ENCODE measurements at places on chromosomes 5 and 9.

DNA sequence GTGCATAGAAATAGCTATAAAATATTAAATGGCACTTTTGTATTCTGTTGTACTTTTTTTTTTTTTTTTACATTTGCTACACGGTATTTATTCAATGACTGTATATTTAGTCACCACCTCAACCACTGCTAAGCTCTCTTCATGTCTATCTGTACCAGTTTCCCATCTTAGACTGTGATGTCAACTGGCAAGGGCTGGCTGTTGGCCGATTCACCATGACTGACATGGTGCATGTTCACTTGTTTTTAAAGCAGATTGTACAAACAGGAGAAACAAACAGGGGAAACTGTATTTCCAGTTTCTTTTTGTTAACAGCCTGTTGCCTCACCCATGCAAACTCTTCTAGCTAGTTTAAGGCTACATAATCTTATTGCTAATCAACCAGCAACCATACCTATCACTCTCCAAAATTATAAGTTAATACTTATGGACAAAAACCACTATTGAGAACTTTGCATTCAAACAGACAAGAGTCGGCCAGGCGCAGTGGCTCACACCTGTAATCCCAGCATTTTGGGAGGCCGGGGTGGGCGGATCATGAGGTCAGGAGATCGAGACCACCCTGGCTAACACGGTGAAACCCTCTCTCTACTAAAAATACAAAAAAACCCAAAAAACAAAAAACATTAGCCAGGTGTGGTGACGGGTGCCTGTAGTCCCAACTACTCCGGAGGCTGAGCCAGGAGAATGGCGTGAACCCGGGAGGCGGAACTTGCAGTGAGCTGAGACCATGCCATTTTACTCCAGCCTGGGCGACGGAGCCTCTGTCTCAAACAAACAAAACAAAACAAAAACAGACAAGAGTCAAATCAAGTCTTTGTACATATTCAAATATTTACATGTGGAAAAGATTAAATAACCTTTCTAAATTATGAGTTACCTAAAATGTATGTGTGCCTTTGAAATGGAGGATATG lies 13.2 kb downstream of the ZFAND5 start:
- DNase-seq, result peak; percentile 59

GRCh38 chr9:911005-911404 lies 65.5 kb upstream of the DMRT3 start:
- DNase-seq, result no peak

DNA sequence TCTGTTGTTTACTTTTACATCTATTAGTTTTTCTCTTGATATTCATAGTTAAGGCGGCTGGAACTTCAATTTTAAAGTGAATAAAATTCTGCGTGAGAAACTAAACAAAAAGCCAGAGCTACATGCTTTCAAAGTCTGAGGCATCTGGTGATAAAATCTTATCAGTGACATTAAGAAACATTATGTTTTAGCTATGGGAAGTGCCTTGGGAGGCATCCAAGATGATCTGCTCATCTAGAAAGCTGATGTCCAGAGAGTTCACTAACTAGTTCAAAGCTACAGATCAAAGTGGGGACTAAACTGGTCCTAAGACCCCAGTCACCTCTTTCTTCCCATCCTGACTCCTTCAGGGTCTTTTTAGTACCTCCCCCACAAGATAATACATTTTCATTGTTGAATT lies 37.2 kb downstream of the MRPS27 start:
- no peak for DNase-seq

GRCh38 chr5:93454896-93455295 lies 126.1 kb downstream of the NR2F1-AS1 start:
- no peak for DNase-seq

- no peak for DNase-seq
Measured at GRCh38 chr9:95370064-95370463, 52.6 kb upstream of the FANCC start.

DNA sequence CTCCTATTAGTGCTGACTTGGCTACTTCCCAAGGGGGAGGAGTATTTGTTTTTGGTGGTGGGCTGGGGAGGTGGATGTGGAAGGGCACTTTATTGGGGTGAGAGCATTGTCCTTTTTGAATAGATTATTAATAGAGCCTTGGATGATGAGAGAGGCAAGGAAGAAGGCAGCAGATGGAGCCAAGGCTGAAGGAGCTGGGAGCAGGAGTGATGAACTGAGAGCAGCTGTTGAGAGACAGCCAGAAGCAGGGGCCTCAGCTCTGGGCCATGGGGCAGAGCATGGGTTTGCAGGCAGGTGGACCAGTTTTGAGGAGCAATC lies 29.6 kb downstream of the RGS3 start:
- DNase-seq, result no peak

DNA sequence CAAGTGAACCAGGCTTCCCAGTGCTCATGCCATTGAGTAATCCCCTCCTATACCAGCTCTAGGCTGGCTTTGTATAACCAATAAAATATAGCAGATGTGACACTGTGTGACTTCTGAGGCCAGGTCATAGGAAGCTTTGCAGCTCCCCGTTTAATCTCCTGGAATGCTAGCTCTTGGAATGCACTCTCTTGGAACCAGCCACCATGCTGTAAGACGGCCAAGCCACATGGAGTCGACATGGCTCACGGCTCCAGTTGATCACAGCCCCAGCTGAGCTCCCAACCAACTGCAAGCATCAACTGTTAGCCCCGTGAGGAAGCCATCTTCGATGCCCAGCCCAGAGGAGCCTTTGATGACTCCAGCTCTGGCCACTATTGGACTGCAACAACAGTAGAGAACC lies 74.5 kb downstream of the SH3TC2 start:
- no peak for DNase-seq

- no peak for DNase-seq
Measured at GRCh38 chr5:118461436-118461835, 526.9 kb downstream of the DTWD2 start.

DNA sequence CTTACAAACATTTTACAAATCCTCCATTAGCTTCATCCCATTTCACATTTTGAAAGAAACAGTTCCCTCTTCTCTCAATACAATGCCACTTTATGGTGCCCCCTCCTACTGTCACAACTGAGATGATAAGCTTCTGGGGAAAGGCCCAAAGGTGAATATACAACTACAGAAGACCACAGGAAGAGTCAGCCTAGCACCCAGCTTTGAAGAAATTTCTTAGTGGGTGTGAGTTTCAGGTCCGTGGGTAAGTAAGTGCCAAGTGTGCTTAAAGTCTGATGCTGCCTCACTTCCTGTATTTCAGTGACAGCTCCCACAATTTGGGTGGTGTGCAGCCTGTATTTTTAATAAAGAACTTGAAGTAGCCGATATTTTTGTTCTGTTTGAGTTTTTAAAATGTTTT lies 68.1 kb downstream of the ARHGEF28 start:
- no peak for DNase-seq

- no peak for DNase-seq
Measured at GRCh38 chr9:111601237-111602018, 2.0 kb upstream of the PTGR1 start.

DNA sequence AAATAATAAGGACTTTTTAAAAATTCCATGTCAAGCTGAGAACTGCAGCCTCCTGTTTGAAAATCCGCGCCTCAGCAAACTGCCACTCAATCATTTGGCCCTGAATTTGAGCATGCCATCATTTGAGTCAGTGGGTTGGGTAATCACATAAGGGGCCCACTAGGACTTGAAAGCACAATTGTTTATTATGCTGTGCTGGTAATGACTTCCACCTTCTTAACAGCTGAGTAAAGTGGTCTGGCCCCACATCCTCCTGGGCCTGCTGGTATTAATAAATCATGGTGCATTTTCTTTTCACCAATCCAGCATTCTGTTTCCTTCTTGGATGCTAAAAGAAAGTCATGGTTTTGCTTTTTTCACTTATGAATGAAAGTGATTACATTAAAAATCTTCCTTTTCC lies 103.0 kb upstream of the CTSL start:
- no peak for DNase-seq

DNA sequence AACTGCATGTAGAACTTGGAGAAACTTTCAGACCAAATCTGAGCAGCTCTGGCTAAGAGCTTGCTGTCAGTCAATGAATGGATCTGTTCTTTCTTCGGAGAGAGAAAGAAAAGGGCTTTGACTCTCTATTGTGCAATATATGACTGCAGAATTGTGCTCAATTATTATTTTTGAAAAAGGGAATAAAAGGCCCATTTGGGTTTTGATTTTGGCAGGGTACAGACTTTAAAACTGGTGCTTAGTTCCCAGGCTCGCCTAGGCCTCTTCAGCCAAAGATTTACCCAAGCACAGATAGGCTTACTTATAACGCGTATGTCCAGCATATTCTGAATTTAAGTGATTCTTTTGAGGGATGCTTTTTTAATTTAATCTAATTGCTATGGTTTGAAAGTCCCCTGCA lies 59.3 kb downstream of the RETREG1 start:
- no peak for DNase-seq

DNA sequence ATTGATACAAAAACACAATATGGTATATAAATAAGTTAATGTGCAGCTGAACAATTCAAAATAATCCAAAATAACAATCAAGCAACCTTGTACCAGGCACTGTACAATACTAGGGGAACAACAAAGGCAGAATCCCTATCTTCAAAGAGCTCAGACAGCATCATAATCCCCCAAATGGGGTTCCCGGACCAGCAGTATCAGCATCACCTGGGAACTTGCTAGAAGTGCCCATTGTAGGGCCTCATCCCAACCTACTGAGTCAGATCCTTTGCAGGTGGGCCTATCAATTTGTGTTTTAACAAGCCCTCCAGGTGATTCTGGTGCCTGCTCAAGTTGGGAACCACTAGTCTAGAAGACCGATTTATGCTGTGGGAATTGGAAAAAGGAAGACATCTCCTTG lies 27.1 kb downstream of the SLIT3 start:
- DNase-seq, result no peak

DNA sequence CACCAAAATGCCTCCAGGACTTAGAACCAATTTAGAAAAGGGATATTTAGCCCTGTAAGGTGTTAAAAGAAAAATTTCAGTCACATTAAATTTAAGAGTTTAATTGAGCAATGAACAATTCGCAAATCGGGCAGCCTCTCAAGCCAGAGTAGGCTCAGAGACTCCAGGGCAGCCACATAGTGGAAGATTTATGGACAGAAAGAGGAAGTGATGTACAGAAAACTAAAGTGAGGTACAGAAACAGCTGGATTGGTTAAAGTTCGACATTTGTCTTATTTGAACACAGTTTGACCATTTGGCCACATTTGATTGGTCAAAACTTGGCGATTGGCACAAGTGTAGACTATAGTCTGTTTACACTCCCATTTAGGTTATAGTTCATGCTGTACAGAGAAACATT lies 525.9 kb upstream of the ZNF608 start:
- DNase-seq, result no peak

DNA sequence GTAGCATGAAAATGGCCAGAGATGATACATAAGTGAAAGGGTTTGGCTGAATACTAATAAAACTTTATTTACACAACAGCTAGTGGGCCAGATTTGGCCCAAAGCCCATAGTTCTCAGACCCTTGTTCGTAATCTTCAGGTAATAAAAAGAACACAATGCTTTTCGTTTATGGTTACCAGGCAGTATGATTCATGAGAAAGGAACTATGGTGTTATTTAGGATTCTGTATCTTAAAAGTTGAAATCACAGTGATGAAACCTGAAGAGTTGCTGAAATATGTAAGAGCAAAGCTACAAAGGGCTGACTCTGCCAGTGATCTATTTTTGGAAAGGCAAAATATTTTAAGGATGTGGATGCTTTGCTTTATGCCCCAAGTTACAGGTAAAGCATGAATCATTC lies 192.7 kb downstream of the SMC2 start:
- no peak for DNase-seq

DNA sequence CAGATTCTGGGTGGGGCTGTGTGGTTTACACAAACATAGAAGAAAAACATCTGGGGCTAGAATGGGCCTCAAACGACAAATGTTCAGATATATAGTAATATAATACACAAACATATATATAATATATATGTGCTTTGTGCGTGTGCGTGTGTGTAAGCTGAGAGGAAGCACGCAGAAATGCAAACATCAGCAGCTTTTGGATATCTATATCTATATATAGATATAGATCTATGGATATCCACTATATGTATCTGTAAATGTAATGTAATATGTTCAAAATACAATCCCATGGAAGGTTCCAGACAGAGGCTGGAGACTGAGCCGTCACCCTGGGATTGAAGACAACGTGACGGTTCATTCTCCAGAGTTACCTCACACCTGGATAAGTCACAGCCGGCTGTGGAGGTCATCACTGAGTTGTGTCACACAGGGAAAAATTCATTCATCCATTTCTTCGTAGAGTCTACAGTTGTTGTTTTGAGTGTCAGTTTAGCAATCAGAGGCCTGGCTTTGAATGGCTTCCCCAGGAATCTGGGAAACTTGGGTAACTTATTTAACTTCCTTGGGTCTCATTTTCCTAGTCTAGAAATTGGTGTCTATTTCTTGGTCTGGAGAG lies 123.0 kb upstream of the CPEB4 start:
- no peak for DNase-seq

DNA sequence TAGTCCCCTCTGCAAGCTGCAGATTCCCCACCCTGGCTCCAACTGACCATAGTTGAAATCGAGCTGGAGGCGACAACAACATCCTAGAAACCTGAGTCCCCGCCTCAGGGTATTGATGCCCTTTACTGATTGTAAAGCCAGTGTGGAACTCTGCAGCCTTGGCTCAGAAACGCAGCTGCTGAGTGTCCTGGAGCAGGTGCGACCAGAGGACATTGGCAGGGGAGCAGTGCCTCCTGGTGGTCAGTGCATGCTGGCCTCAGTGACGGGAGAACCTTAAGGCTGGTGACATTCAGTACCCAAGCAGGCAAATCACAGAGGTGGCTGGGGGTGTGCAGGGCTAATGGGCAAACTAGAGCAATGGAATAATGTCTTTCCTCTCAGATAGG lies 20.4 kb upstream of the ZNF354B start:
- peak; percentile 53 for DNase-seq

DNA sequence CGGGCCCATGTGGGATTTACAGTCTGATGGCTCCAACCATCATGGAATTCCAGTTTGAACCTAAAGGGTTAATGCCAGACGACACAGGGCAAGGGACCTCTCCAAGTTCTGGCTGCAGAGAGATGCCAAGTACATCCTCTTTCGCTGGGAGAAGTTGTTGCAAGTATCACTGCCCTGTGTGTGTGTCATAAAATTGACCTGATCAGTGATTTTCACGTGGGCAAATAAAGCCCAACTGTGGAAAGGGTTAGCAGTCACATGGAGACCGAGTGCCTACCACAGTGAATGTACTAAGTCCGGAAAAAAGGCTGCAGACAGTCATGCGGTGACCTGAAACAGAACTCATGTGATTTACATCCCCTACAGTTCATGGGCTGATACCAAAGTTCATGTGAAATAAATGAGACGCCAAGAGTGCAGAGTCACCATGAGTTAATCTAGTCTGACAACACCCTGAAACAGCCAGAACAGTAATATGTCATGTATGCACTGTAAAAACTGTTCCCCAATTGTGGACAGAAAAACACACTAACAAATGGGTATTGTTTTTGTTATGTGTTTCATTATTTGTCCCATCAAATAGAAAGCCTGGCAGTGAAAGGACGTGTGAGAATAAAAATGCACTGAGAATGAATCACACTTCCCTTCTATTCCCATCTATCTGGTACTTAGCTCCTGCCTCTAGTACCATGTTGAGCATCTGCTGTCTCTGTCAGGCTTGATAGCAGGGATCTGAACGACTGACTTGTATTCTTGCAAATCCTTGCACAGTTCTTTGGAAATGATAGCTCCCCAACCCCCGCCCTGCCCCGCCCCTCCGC lies 115.7 kb downstream of the SUSD1 start:
- no peak for DNase-seq
